ENCODE measurements at places on chromosomes 3 and 15.

GRCh38 chr15:69468241-69469121, 15.9 kb downstream of the RPLP1 start:
- peak; percentile 92 for DNase-seq

- DNase-seq: no peak
Observed at GRCh38 chr15:92480361-92480760, 86.7 kb downstream of the ST8SIA2 start.

GRCh38 chr15:93830221-93831080, 400.9 kb upstream of the MCTP2 start:
- DNase-seq: no peak

- DNase-seq: peak; percentile 54
Observed at GRCh38 chr3:127424766-127425504, 137.1 kb upstream of the PRR20G start.

DNA sequence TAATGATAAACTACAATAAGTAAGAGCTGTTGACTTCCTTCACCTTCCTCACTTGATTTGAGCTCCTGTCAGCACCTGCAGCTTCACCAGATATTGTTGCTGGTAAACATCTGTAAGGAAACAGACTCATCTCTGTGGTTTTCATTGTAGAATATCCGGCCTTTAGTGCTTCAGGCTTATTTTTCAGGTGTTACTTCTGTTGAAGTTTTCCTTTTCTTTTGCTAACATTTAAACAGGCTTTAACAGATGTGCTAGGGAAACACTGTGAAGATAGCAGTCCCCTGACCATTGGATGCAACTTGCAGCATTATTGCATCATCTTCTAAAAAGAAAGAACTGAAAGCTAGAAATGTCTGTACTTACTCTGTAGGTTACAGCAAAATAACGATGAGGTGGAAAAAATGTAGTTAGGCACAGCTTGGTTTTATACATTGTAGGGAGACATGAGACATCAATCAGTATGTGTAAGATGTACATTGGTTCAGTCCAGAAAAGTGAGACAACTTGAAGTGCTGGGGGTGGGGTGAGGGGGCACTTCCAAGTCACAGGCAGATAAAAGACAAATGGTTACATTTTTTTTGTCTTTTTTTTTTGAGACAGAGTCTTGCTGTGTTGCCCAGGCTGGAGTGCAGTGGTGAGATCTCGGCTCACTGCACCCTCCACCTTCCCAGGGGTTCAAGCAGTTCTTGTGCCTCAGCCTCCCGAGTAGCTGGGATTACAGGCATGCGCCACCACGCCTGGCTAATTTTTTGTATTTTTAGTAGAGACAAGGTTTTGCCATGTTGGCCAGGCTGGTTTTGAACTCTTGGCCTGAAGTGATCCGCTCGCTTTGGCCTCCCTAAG, 10.2 kb downstream of the EDEM1 start:
- DNase-seq: no peak

DNA sequence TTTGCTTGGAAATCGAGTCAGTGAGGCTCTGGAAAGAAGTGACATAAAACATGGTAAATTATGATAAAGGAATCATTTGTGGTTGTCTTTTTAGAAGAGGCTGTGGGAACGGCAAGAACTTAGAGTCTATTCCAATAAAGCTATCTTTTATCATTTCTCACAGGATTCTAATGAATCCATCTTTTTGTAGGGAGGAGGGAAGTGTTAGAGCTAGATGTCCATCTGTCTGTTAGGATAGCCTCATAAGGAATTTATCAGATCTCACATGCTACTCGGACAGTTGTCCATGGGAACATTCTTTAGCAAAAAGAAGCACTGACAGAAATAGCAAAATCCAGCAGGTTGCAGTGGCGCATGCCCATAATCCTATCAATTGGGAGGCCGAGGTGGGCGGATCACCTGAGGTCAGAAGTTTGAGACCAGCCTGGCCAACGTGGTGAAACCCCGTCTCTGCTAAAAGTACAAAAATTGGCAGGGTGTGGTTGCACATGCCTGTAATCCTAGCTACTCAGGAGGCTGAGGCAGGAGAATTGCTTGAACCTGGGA, 37.0 kb downstream of the STARD9 start:
- DNase-seq: no peak

DNA sequence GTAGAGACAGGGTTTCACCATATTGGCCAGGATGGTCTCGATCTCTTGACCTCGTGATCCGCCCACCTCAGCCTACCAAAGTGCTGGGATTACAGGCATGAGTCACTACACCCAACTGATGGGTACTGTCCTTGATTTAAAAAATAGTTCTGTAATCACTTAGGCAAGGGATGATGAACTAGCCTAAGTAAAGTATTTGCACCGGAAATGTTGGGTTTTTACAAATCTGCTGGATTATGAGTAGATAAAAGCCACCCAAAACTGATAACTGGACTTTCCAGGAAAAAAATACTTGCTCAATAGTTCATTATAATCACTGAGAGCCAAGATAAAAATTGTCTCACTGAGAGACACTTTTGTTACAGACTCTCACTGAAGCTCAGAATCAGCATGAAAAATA, 218.0 kb downstream of the WNT5A start:
- no peak for DNase-seq

DNA sequence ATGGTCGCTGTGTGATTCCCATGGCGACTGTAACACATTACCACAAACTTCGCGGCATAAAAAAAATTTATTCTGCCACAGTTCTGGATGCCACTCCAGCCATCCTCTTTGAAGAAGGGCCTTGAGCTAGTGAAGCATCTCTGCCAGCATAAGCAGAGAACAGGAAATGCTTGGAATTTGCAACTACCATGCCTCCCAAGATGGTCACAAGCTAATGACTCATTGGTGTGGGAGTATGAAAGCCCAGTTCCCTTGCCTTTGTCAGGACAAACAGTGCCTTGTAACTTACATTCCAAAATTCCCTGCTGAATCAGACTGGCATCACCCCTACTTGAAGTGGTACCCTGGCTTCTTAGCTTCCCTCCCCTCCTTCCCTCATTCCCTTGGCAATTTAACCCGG, 129.7 kb downstream of the PROS1 start:
- peak; percentile 52 for DNase-seq

DNA sequence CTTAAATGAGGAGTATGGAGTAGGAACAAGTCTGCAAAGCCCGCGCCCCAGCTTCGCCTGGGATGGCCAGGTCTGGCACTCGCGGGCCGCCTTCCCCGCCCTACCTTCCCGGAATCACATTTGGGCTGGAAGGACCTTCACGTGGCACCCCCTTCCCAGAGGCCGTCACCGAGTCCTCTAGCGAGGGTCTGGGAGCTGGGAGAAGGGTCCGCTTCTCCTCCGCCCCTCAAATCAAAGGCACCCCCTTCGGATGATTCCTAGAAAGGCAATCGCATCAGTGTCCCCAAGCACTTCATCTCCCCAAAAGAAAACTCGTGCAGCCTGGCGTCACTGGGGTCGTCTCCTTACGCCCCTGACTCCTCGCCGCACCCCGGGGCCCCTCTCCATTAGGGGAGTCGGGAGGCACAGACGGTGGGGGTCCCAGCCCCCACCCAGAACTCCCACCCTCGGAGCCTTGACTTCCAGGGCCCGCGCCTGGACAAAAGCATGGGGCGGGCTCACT, 380 bp downstream of the MYLK start:
- peak; percentile 28 for DNase-seq

DNA sequence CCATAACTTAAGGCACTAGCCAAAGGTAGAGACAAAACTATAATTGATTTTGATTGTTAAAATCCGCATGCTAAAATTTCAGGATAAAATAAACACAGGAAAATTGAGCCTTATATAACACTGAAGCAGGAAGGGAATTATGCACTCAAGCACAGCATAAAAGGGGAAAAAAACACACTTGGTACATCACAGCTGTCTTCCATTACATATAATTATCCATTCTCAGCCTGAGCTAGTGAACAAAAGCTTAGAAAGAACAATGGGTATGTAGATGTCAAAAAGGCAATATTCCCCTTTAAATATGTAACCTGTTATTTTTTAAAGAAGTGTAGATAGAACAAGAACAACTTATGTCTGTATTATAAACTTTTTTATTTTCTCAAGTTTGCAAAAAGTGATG, 899.2 kb downstream of the ROBO1 start:
- no peak for DNase-seq

DNA sequence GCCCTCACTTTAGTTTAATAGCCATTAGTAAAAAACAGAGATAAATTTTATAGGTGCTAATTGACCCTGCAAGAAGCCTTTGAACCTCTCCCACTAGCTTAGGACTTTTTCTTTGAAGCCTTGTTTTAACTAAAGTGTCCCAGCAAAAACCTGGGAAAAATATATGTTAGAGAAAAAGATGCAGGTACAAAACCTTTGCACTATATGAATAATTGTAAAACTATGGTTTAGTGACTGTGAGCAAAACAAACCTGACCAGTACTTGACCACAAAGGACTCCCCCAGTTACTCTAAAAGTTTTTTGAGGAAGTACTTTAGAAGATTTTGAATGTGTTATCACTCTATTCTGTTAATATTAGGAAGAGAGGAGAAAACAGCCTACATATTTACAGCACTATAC, 123.3 kb upstream of the TP63 start:
- DNase-seq: no peak

GRCh38 chr15:62607643-62608042, 434.9 kb upstream of the TPM1 start:
- DNase-seq: no peak

GRCh38 chr15:85955501-85956391, 123.9 kb upstream of the AGBL1 start:
- DNase-seq: peak; percentile 25

GRCh38 chr3:133979553-133979952, 50.2 kb downstream of the SLCO2A1 start:
- no peak for DNase-seq

DNA sequence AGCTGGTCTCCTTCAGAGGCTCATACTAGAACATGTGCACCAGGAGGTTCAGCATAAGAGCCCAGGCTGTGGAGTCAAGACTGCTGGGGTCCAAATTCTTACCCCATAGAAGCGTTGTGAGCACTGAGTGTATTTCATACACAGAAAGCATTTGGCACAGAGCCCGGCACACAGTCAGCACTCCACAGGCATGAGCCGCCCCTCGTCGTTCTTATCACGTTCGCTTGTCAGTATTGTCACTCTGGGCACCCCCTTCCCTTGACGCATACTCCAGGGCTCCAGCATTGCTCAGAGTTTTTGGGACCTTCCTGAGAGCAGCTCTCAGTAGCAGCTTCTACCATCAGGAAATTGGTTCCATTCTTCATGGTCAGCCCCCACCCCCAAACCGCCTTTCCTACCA, 25.2 kb downstream of the CORO2B start:
- DNase-seq: no peak

GRCh38 chr15:92907229-92907628, 7.1 kb downstream of the CHD2 start:
- DNase-seq: no peak

DNA sequence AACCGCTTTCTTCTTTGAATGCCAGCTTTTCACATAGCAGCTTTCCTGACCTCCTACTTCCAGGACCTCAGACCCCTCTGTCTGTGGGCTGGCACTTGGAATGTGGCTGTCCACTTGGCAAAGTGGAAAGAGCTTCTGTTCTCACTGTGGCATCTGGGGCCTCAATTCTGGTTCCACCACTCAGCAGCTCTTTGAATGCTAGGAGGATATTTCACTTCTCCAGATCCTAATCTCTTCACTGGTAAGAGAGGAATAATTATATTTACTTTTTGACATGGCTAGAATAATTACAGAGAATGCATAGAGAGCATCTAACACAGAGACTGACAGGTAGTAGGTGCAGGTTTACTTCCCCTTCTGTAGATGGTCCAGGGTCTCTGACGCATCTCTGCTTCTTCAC, 405.9 kb downstream of the LPP start:
- no peak for DNase-seq

- DNase-seq: no peak
Observed at GRCh38 chr3:69368129-69368741, 17.7 kb downstream of the FRMD4B start.

- DNase-seq: peak; percentile 65
Observed at GRCh38 chr3:126487151-126487771, 11.6 kb upstream of the ZXDC start.

- no peak for DNase-seq
Observed at GRCh38 chr3:134852132-134852531, 57.1 kb downstream of the EPHB1 start.

- no peak for DNase-seq
Observed at GRCh38 chr15:101156509-101157159, 95.2 kb downstream of the CHSY1 start.

GRCh38 chr15:84671211-84671610, 13.2 kb upstream of the NMB start:
- DNase-seq: no peak

DNA sequence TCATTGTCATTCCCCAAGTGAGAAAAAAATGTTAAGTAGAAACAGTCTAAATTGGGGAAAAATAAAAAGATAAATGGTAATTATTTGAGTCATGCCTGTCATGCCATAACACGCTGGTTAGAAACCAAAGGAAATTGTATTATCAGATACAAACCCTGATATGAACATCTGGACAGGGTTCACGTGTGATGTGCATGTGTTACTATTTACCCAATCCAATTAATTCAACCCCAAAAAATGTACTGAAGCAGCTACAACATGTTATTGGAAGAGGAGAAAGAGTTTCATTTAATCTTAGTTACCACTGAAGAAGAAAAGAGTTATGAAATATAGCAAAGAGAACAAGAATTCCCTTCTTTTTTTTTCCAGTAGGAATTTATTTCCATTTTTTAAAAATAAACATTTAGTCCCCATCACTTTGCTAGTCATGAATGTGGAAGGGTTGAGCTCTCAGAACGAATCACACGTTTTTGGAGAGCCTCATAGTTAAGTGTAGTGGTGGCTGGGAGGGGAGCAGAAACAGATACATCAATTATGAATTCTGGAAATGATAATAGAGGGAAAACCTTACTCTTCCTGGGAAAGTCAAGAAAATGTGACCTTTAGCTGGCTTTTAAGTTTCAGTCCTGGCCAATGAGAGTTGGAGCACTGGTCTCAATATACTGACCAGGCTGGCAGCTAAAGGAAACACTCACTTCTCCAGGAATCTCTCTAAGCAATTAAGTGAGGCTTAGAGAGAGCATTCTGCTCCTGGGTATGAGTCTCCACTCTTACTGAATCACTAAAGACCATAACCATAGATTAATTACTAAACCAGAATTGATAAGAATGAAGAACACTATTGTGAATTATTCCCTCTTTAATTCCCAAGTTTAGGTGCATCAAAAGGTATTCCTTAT, 796.5 kb downstream of the GRM7 start:
- DNase-seq: no peak

GRCh38 chr3:98967758-98968157, 66.3 kb upstream of the DCBLD2 start:
- DNase-seq: no peak

DNA sequence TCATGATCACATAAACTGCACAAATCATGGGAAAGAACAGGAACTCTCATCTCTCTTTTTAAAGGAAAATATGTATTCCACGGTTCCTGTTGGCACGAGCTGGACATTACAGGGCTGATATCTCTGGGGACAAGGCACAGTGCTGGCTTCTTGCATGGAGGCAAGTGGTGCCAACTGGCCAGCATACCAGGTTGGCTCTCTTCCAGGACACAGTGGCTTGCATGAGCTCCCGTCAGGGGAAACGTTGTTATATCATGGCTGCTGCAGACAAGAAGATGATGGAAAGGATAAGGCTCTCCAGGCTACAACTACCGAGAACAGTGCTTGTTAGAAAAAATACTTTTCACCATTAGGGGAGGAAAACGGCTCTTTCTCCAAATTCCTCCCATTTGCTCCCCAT, 283.9 kb downstream of the RORA start:
- DNase-seq: no peak

- no peak for DNase-seq
Observed at GRCh38 chr15:99101501-99101900, 3.4 kb upstream of the SYNM start.

Measured in urothelium cell line (cell line).